Upper lobe of left lung (tissue), 6 donors: ENCODE measurements at places on chromosomes 11 and 22. TPM values are rescaled to one million over a fixed set of nuclear protein-coding genes. Genes with fewer than 3 reads are reported as not detected.
A peak's percentile ranks its signal among the peaks of the same experiment; 100 is the strongest.

- no peak for DNase-seq
- H3K36me3 ChIP-seq: peaks cover 21% of the 10 kb centered on the region
- H3K4me1 ChIP-seq: peaks cover 30% of the 10 kb centered on the region
These were observed 7.5 kb downstream of the VPS51 start for GRCh38 chr11:65103476-65103875.

DNA sequence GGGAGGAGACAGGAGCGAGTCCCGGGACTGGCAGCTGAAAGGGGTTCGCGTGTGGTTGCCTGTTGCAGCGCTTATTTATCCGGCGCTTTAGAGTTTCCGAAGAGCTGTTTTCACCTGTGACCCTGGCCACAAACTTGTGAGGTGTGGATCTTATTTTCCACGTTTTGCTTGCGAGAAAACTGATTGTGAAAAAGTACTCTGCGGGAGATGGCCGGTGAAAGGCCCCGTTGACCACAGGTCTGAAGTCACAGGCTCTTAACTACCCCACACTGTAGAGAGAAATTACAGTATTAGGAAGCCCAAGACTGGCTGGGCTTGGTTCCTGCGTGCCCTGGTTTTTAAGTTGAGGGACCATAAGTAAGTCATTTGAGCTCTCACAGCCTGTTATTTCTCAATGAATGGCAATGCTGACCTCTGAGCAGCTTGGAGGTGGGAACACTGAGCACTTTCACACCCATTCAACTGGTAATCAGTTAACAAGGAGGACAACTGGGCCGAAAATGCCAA lies 379 bp upstream of the RAB38 start:
- H3K27me3 ChIP-seq: no peaks in the 10 kb centered on the region
- peak overlapping the region; percentile 59 for H3K4me3 ChIP-seq
- no peaks in the 10 kb centered on the region for H3K36me3 ChIP-seq
- peaks cover 14% of the 10 kb centered on the region for H3K4me1 ChIP-seq

DNA sequence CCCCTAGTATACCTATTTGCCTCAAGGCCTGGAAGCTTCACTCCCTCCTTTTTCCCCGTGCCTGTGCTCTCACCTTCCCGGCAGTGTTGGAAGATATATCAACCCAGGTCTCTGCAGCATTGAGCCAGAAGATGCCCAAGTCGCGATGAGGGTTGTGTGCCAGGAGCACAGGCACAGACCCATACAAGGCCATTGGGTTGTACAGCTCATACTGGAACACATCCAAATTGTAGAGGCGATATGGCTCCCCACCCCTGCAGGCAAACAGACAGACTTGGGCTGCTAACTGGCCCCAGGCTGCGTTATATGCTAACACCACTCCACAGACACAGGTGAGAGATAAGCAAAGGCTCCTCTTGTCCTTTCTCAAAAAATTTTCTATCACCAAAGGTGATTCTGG lies 10.7 kb upstream of the B3GAT3 start:
- no peak for DNase-seq
- no peak overlapping the region for H3K27ac ChIP-seq
- H3K27me3 ChIP-seq: no peaks in the 10 kb centered on the region

- H3K4me1 ChIP-seq: peaks cover 4% of the 10 kb centered on the region
- H3K27me3 ChIP-seq: no peaks in the 10 kb centered on the region
- no peak for DNase-seq
- no peak overlapping the region for H3K4me3 ChIP-seq
- H3K27ac ChIP-seq: no peak overlapping the region
These were observed 176.9 kb downstream of the NAV2 start for GRCh38 chr11:19889531-19889930.

DNA sequence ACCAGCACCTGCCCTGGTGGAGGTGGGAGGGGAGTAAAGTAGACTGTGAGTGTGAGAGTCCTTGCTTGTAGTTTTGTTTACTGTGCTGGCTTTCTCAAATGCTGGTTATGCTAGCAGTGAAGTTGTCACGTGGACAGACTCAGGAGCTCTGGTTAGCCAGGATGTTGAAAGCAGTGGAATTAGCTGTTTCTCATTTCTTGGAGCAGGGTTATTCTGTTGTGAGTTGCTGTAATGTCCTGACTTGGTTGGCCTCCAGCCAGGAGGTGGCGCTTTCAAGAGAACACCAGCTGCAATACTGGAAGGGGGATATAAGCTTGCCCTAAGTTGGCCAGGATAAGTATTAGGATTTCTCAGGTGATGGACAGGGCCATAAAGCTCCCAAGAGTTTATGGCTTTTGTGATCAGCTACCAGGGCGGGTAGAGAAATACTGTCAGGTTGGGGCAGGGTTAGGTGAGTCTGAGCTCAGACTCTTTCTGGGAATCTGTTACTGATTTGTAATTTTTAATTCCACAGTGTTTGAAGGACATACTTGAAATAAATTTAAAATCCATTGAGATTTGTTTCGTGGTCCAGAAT lies 13.7 kb downstream of the CYP2D6 start:
- peak; percentile 71 for DNase-seq
- H3K36me3 ChIP-seq: no peaks in the 10 kb centered on the region
- peaks cover 6% of the 10 kb centered on the region for H3K4me1 ChIP-seq

Gene IL10RA
- 30.7 TPM for total RNA-seq

Gene MRGPRF
- 3.0 TPM for total RNA-seq

GRCh38 chr11:126403022-126403581 lies 47.6 kb downstream of the ST3GAL4 start:
- H3K27me3 ChIP-seq: no peaks in the 10 kb centered on the region
- no peak overlapping the region for H3K27ac ChIP-seq
- H3K36me3 ChIP-seq: peaks cover 5% of the 10 kb centered on the region
- no peak for DNase-seq
- no peak overlapping the region for H3K4me3 ChIP-seq

DNA sequence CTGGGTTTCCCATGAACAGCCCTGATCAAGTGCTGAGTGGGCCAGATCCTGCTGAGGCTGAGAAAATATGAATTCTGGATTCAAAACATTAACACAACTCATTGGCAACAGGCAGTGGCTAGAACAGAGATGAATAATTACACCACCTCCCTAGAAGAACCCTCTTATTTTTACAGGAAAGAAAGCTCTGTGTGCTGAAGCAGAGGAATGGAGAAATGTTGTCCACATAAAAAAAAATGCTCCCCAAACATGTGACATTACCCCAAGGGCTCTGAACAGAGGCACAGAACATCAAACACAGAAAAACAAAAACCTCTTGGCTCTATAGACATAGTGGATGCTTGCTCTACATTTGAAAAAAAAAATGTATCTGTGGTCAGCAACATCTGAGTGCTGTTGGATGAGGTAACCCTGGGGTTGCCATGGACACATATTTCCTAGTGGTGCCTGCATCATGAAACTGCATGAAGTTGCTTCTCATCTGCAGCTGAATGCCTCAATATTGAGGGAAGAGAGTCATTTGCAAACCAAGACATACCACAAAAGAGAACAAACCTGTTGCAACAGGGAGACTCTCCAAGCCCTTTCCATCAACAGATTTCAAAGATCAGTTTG lies 98.8 kb downstream of the SNX19 start:
- H3K36me3 ChIP-seq: no peaks in the 10 kb centered on the region
- H3K27me3 ChIP-seq: no peaks in the 10 kb centered on the region
- no peak overlapping the region for H3K4me3 ChIP-seq
- no peak for DNase-seq
- H3K4me1 ChIP-seq: no peaks in the 10 kb centered on the region

Gene RPS6KA4
- 54.5 TPM for total RNA-seq

Gene KCNE3
- 14.7 TPM for total RNA-seq
